Left renal pelvis (tissue), 4 donors: ENCODE measurements at places on chromosomes 6 and 20.

DNA sequence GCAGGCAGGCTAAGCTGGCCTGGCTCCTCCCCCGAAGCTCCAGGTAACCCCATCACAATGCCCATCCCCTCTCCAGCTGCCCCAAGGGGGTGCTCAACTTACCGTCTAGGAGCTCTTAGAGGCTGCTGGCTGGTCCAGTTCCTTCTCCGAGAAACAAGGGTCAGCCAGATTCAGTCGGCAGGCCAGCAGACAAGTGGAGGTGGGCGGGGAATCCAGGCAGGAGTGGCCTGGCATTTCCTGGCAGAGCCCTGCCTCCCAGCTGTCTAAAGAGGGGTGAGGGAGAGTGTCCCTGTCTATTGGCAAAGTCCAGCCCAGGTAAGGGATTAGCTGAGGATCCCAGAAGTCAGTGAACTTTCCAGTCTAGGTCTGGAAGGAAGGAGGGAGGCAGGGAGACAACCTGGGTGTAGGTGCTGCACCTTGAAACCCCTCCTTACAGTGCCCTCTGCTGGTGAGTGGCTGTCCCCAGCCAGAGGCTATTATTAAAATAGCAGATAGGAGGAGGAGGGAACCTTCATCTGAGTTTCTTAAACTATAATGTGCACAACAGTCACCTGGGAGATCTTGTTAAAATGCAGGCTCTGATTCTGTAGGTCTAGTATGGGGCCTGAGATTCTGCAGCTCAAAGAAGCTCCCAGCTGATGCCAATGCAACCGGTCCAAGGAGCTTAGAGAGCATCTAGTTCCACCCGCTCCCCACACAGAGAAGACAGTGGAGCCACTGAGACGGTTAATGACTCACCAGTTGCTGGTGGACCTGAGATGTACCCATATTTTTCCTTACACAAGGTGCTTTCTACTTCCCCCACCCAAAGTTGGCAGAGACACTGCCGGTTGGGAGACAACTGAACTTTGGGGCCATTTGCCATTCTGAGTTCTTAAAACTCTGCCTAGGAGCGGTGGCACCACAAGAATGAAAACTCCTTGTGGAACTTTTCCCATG lies at the start of gene UNC5CL:
Gene UNC5CL (minus strand): TSS at position 162 of the 939 bp plus-strand sequence. CDS start 4,147 bp downstream, outside the sequence.
- DNase-seq: no peak

DNA sequence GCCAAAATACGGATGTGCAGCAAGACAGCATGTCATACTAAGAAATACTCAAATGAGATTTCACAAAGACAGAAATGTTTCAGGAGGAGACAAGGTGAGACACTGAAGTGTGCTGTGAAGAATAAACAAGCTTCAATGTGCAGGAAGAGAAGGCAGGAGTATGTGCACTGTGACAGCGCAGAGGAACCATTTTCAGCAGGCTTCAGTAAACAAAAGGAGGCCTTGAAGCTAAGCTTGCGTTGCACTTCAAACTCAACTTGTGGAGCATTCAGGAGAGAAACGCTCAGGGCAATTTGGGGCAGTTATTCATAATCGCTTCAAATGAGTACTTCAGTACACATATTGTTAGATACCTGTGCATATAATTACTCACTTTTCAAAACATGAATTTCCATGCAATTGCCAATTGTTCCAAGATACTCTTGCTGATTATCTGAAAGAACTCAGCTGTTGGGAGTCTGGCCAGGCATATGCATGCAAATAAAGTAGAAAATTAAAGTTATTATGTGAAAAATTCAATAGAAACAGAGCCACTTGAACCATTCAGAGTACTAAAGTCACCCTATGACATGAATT lies 234.2 kb upstream of the OPRM1 start:
- no peak for DNase-seq

GRCh38 chr6:155158030-155158843 lies 105.6 kb upstream of the CLDN20 start:
- DNase-seq: no peak

DNA sequence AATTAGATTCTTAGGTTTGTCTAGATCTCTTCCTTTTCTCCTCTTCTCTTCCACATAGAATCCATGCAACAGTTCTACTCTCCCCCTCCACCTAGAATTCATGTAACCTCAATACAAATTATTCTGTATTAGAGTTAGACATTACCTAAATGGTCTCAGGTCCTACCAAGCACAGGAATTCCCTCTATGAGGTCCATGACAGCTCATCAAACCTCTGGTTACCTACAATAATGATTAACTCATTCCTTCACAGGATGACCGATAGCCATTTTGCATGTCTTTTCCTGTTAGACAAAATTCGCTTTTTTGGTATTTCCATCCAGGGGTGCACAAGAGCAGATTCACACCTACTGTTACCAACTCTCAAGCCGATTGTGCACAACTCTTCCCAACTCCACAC lies 27.4 kb upstream of the BMP2 start:
- no peak for DNase-seq

DNA sequence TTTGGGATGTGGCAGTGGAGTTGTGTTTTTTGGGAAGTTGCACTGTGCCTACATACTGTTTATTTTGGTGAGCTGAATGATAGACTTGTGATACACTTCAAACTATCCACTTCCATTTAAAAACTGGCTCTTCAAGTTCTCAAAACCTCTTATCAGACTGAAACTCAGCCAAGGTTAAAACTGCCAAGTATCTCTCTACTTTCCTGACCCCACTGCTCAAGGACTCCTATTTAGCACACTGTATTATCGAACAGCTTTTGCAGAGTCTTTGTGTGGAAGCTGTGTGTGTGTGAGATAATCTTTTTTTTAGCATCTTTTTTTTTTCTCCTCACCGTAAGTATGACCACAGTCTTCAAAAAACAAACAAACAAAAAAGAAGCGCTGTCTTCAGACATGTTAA lies 21.1 kb downstream of the STX11 start:
- DNase-seq: no peak

- no peak for DNase-seq
These were observed 52.4 kb upstream of the SERINC1 start for GRCh38 chr6:122524056-122524455.

GRCh38 chr6:129235167-129236000 lies 352.4 kb downstream of the LAMA2 start:
- no peak for DNase-seq

DNA sequence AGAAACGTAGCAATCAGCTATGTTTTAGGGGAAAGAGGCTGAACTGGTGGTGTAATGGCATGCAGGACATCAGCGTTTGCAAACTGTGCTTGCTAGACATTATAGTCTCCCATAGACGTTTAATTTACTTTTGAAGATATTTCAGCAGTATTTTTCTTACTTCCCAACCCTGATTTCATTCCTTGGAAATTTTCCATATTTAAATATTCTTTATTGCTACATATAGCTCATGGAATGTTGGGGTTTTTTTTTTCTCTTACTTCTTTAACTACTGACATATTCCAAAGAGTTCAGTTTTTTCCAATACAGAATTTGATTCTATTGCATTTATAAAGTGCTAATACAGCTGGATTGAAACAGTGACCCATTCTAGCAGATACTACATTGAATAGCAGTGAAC lies 694.4 kb upstream of the CITED2 start:
- DNase-seq: no peak

- DNase-seq: no peak
These were observed 667.6 kb downstream of the KIF16B start for GRCh38 chr20:15905661-15906060.

- no peak for DNase-seq
These were observed 368.6 kb upstream of the CDH4 start for GRCh38 chr20:60883496-60883895.

DNA sequence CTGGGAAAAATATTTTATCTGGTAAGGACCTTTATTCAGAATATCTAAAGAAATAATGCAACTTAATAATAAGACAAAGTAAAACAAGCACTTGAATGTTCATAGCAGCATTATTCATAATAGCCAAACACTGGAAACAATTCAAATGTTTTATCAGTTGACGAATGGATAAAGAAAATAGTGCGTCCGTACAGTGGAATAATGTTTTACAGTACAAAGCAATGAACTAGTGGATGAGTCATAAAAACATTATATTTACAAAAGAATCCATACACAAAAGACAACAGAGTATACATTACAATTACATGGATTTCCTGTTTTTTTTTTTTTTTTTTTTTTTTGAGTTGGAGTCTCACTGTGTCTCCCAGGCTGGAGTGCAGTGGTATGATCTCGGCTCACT lies 12.7 kb downstream of the SMAP1 start:
- DNase-seq: no peak

DNA sequence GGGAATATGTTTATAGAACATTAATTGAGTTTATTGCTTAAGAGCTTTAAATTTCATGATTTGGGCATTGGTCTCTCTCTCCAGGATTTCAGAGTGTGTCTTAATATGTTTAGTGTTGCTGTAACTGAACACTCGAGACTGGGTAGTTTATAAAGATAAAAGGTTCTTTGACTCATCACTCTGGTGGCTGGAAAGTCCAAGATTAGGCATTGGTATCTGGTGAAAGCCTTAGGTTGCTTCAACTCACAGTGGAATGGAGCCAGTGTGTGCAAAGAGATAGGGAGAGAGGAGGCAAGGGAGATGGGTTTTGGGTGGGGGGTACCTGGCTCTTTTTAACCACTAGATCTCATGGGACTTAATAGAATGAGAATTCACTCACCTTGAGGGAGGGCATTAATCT lies 35.6 kb upstream of the DTNBP1 start:
- DNase-seq: no peak

DNA sequence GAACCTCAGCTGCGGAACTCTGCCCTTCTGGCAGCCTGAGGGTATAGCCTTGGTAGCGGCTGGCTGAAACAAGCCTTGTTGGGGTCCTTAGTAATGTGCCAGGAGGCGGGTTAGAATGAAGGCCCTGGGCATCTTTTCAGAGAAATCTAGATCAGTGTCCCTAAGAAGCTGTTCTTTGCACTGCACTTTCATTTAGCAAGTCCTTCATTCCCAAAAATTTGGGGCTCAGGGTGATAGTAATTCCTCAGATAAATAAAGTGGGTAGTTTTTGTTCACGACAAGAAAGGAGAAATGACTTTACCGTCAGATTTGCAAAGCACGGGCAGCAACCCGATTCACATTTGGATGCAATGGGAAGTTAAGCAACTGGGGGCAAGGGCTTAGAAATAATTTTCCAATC lies 3.2 kb downstream of the INSM1 start:
- no peak for DNase-seq

DNA sequence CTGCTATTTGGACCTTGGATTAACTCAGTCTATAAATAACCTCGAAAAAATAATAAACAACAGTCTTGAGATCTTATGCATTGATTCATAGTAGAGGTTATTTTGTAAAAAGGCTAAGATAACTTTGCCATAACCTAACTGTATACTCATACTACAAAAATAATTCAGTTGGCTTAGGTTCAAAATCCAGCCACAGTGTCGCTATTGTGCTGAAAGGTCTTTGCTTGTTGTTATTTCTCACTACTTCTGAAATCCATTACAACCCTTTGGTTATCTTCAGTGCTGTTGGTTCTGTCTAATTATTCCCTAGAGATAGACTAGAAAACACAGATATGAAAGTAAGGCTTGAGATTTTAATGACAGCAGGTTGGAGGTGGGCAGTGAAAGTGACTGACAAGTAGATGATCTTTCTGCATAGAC lies 74.4 kb downstream of the MKKS start:
- no peak for DNase-seq

DNA sequence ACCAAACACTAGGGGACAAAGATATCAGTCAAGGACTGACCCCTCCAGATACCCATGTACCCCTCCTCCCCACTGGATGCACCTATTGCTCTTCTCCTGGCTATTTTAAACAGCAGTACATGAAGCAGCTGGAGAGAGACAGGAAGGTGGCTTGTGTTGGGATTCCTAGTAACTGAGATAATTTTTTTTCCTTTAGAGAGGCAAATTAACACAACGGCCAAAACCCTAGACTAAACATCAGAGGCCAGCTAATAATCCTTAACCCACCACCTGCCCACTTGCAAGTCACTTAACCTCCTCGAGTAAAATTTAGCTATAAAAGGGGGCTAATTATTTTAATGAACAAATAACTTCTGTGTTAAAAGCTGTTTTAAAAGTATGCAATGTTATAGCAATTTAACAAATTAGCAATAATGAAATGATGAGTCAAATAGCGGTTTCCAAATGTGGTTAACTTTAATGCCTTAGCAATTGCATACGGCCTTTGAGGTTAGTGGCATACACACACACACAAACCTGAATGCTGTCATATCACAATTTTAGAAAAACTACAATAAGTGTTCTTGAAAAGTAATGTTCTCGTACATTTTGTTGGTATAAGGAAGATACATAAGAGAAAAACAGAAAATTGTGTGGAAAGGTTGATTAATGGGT lies 151.7 kb downstream of the FRK start:
- no peak for DNase-seq

- peak; percentile 87 for DNase-seq
These were observed 58.5 kb upstream of the PRSS16 start for GRCh38 chr6:27188885-27189418.

DNA sequence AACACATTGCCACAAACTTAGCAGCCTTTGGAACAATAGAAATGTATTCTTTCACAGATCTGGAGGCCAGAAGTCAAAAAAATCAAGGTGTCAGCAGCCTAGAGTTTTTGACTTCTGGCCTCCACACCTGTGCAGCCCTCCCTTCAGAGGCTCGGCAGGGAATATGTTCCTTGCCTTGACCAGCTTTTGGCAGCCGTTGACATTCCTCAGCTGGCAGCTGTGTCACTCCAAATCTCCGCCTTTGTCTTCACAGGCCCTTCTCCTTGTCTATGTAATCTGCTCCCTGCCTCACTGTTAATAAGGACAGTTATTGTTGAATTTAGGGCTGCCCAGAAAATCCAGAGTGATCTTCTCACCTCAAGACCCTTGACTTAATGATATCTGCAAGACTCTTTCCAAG lies 17.2 kb upstream of the AHI1 start:
- no peak for DNase-seq

DNA sequence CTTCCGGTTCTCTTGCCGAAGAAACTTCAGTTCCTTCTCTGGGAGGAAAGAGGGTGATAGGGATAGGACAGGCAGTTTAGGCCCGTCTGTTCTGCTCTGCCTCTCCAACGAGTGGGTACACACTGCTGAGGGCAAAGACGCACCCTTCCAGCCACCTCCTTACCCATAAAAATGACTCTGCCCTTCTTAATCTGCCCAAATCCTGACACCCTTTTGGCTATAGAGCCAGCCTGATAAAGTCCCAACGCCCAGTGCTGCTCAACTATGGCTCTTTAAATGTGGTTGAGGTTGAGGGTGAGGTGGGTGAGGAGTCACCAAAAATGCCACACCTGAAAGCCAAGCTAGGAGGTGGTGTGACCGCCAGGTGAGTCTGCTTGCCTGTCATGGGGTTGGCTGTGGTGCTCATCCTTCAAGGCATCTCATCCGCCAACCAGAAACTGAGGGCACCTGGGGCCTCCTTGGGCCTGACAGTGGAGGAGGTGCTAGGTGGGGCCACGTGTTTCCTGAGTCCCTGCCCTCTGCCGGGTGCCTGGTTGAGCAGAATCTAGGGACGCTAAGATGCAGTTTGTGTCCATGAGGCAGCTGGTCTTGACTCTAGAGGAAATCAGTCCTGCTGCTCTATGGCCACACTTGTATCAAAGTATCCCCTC lies 16.3 kb downstream of the CCDC167 start:
- DNase-seq: no peak

GRCh38 chr6:121451250-121451649 lies 15.8 kb downstream of the GJA1 start:
- no peak for DNase-seq
